ENCODE measurements at places on chromosomes 6 and 20.

DNA sequence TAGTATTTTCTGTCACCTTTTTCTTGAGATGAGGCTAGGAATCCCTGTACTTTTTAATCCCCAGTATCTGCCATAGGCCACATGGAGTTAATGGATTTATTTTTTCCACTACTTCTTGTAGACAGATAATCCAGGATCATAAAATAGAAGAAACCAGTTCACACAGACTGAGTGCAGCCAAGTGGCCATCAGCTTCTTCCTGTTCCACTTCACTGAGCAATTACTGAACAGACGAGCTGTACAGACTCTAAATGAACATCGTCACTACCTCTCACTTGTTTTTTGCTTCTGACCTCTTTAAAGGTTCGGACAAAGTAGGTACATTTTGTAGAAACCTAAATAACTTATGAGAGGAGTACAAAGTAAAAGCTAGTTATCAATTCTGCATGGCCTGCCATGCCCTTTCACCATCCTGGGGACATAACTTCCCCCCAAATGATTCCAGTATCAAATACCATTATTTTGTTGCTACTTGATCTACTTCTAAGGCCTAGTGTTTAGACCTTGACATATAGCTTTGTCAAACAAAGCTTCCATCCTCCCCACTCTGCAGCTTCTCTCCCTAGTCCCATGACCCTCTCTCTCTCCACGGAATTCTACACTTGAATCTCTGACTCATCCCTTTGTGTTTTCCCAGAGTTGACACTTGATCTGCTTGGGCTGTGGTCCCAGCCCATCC, 34.4 kb upstream of the ARHGAP18 start:
- DNase-seq: no peak

- DNase-seq: no peak
Measured at GRCh38 chr6:48027704-48028435, 83.1 kb downstream of the PTCHD4 start.

DNA sequence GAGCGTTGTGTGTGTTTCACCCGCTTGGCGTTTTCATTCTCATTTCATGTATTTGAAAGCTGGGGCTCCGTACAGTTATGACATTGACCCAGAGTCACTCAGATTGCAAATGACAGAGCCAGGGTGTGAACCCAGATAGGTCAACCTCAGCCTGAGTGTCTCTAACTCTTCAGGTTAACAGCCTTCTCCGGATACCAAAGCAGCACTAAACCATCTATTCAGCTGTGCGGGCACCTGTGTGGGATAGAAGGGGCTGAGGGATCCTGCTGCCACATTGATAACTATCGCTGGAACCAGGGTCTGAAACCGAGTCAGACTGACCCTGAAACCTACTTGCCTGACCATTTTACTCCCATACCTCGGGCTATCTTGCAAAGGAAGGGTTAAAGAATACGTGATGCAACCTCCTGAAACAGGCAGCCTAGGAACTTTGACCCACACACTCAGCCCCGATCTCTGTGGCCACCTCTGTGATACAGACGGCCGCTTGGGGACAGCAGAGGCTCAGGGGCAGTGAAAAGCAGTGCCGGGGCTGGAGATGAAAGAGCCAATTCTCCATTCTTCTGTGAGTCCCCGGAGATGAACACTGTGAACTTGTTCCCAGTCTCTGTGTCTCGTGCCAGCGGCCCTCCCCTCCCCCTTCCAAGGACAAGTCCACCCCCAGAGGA, 233.5 kb upstream of the QKI start:
- DNase-seq: no peak

DNA sequence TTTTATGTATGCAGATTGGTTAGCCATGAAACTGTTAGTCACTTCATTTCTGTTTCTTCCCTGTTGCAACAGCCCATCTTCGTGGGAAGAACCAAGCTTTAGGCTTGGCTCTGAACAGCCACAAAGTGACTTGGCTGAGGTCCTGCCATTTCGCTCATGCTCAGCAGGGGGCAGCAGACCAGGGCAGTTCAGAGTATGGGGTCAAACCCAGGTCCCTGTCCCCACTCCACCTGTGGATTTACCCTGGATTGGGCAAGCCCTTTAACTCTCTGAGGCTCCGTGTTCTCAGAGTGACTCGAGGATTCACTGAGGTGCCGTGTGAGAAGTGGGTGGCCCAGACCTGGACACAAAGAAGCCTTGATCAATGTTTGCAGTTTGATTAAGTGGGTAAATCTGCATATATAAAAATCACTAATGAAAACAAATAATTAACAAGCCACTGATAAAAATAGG, 19.8 kb upstream of the MAP1LC3A start:
- DNase-seq: peak; percentile 52

DNA sequence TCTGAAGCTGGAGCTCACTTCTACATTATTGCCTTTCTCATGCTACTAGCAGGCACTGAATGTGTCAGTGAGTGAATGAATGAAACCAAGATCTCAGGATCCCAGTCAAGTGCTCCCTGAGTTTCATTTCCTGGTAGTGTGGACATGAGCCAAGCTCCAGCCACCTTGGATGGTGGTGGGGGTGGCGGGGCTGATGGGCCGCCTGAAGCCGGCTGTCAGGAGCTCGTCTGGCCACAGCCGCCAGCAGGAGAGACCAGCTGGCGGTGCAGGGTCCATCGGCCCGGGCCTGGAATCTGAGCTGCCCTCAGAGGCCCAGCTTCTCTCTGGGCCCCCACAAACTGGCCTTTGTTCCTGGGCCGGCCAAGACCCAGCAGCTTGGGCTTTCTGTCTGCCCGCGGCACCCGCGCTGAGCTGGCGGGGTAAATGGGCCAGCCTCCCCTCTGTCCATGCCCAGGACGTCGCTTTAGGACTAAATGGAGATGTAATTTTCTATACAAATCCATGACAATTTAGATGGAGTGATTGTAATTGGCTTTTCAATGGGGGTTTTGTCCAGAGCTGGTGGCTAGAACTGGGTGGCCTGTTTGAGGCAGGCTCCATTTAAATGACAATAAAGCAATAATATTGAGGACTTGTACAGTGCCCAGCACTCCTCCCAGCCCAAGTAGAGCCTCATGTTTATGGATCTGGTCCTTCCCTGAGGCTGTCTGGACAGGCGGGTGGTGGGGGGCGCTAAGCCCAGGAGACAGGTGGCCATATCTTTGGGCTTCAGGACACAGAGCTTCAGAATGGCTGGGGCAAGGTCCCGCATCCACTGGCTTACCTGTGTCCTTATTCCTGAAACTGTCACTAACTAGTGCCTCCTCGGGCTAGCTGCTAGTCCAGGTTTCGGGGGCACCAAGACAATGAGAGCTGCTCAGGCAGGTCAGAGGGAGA, 43.5 kb downstream of the NOL4L start:
- DNase-seq: no peak

- DNase-seq: peak; percentile 29
Measured at GRCh38 chr6:27825025-27825793, 87.0 kb downstream of the OR2B2 start.

- DNase-seq: no peak
Measured at GRCh38 chr20:32958574-32958973, 45.7 kb downstream of the SUN5 start.

GRCh38 chr6:108799791-108800190, 48.4 kb upstream of the ARMC2 start:
- no peak for DNase-seq

GRCh38 chr6:136551103-136551502, 881 bp upstream of the MAP7 start:
- DNase-seq: no peak

DNA sequence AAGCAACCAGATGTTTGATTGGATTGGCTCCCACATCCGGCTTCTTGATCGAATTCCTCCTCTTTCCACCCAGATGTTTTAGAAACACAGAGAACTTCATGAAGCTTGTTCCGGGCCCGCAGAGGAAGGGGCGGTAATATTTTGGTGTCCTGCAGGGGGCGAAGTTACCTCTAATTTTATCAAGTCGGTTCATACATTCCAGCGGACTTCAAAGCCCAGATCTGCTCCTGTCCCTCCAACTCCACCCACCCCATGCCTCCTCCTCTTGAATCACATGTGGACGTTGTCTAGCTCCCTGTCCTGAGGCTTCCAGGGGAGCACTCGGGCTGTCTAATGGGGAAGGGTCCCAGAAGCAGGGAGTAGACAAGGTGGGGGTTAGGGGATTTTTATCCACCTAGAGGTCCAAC, 2.9 kb upstream of the BMP6 start:
- DNase-seq: peak; percentile 50

DNA sequence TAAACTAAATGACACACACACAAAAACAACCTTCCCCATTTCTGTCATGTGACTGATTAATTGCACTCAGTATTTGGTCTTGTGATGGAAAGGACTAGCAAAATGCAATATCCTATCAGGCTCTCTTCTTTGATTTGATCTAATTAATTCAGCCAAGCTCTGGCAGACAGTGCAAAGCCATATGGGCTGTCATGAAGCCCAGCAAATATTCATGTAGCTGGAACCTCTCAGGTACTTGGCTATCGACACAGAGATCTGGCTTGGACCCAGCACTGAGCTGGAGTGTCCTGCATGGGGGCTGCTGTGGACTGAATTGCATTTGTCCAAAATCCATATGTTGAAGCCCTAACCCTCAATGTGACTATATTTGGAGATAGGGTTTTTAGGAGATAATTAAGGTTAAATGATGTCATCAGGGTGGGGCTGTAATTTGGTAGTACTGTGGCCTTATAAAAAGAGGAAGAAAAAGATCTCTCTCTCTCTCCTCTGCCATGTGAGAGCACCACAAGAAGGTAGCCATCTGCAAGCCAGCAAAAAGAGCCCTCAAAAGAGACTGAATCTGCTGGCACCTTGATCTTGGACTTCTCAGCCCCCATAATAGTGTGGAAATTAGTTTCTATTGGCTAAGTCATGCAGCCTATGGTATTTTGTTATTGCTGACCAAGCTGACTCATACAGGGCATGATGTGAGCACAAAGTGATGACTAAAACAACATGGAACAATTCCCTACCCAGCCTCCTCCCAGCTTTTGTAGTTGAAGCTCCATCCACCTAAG, 77.1 kb downstream of the STMND1 start:
- DNase-seq: no peak
